HFFc6 (cell line): ENCODE measurements at places on chromosomes 1 and 21.

DNA sequence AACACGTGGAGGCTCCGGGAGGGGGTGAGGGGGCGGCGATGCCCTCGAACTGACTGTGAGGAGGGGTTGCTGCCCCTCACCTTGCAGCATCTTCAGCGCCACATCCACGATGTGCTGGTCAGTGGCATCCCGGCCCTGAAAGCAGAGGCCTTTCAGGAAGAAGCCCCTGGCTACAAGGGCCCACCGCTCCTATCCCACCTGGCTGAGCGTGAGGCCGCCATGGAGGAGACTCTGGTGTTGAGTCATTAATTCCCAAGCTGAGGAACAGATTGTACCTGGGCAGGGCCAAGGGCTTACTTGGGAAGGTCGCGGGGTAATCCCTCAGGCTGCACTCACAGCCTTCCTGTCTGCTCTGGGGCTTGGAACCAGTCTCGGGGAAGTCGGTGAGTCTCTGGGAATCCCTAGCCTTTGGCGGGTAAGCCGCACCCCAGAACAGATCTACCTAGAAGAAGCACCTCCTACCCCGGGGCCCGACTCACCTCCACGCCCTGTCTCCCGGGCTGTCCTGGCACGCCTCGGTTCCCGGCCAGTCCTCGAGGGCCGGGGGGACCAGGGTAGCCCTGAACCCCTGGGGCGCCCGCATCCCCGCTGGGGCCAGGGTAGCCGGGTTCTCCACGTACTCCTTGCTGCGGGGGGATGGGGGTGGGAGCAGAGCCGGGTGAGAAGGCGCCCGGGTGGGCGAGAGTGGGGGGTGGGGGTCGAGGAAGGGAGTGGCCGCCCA is 13.9 kb downstream of the COL9A2 start:
- DNase-seq: no peak

GRCh38 chr1:62327360-62328055 is 8.3 kb upstream of the KANK4 start:
- no peak for DNase-seq

GRCh38 chr1:85850238-85850637 is 142.0 kb upstream of the ZNHIT6 start:
- peak; percentile 92 for DNase-seq

DNA sequence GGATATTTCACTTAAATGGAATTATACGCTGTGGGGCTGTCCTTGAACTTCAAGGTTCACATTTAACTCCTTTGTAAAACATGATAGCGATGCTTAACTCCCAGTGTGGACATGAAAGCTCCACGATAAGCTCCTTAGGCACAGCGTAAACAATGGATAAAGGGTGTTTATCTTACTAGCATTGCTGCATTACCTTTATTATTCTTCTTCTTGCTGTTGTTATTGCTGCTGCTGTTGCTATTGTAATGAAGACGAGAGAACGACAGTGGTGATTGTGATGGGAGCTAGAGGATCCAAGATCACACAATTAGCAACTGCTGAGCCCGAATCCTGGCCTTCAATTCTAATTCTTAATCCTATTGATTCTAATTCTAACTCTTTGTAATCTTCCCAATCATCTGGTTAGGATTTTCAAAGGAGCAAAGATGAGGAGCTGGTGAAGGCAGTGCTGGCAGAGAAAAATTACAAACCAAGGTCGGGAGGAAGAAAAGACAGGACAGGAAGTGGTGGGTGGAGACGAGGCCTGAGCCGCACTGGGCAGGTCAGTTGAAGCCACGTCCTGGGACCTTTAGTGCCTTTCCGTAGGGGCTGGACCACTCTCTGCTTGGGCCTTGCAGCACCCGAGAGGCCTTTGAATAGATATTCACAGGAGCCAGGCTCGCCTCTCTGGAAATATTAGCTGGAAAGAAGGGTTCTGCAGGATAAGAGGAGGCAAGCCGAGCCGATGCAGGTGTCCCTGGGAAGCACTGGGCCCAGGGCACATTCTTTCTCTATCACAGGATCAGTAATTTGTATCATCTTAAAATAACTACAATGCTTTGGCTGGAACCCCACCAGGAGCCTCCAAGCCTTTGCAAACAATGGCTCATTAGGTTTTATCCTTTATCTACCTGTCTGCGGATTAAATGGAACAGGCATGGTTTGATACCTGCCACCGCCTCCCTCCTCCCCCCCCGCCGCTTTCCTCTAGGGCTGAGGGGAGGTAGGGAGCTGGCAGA is 571.6 kb downstream of the AJAP1 start:
- DNase-seq: no peak

GRCh38 chr1:92882819-92883218 is 51.0 kb downstream of the RPL5 start:
- DNase-seq: no peak

DNA sequence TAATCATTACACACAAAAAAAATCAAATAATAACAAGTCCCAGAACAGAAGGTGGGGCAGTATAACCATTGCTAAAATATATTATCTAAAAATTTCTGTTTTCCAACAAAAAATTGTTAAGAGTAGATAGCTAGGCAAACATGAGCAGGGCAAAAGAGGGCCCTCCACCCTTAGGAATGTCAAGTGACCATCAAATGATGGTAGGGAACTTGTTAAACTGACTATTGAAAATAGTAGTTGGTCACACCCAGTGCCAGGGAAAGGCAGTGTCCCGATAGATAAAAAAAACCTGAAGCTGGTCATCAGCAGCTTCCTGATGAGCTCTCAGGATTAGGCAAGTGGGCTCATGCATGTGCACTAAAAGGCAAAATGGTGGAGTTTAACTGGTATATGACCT is 18.4 kb upstream of the COP1 start:
- no peak for DNase-seq

GRCh38 chr21:35273333-35273732 is 224.2 kb upstream of the RUNX1 start:
- no peak for DNase-seq

GRCh38 chr1:85898861-85899260 is 190.6 kb upstream of the ZNHIT6 start:
- no peak for DNase-seq

DNA sequence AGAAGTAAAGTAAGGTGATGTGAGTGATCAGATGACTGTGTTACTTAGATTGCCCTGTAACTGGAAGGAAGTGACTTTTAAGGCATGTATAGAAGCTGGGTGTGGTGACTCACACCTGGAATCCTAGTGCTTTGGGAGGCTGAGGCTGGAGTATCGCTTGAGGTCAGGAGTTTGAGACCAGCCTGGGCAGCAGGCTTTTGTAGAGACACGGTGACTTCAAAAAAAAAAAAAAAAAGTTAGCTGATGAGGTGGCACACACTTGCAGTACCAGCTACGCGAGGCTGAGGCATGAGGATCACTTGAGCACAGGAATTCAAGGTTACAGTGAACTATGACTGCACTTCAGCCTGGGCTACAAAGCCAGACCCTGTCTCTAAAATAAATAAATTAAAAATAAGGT is 2.3 kb upstream of the USP16 start:
- no peak for DNase-seq

DNA sequence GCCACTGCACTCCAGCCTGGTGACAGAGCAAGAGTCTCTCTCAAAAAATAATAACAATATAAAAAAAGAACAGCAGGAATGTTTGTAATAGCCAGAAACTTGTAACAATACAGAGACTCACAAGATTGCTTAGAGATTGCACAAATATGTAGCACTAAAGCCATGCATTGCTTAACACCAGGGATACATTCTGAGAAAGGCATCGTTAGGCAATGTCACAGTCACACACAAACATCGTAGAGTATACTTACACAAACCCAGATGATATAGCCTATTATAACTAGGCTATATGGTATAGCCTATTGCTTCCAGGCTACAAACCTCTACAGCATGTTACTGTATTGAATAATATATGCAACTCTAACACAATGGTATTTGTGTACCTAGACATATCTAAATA is 45.3 kb downstream of the GPATCH2 start:
- DNase-seq: no peak

GRCh38 chr1:15522551-15522950 is 1.5 kb downstream of the CASP9 start:
- DNase-seq: no peak

DNA sequence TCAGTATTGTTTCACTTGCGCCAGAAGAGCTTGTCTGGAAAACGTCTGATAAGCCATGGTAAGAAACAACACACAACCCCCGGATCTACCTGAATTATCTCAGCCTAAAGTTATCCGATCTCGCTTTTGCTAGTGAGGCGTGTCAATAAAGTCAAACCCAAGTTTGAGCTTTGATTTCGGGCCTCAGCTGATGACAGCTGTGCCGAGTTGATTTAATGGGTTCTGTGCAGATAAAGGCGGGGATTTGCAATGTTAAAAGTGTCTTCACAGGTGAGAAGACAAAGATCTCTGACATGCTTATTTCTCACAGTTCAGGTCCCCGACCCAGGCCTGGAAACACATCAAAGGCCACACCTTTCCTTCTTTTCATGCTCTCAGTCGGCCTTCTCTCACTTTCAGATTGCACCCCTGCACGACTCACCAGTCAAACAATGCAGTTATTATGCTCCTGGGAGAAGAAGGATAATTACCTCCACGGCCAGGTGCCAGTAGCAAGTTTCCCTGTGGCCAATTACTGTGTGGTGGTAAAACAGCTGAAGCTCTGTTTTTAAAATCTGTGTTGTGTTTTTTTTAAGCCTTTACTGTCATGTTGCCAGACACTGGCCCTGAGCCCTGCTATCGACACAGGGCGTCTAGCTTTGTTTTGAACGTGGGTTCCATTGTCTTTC is 245.3 kb upstream of the RUNX1 start:
- DNase-seq: no peak

- DNase-seq: no peak
Observed at GRCh38 chr1:211633524-211633846, 41.9 kb downstream of the NEK2 start.

DNA sequence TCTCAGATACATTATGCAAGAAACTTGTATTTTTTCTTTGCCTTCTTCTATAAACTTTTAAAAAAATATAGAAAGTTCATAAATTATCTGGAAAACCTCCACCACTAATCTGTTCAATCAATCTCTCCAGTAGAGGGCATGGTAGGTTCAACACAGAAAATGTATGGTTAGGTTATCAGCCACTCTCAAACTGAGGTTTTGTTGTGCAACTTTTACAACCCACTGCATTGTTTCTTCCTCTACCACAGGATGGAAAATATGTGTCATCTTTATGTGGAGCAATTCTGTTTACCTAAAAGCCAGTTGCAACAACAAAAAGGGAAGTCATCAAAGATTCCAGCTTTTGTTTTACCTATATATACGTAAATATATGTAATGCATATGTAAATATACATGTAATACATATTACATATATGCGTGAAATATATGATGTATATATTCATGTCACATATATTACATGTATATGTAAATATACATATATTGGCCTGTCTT is 3.0 kb upstream of the RGS2 start:
- peak; percentile 96 for DNase-seq

GRCh38 chr1:230379928-230380327 is 46.2 kb downstream of the PGBD5 start:
- no peak for DNase-seq

- no peak for DNase-seq
Observed at GRCh38 chr1:118963138-118963455, 25.0 kb downstream of the TBX15 start.

GRCh38 chr21:45945868-45946210 is 35.7 kb upstream of the COL6A1 start:
- no peak for DNase-seq

GRCh38 chr1:37596182-37596667 is 488 bp upstream of the GNL2 start:
- DNase-seq: no peak

GRCh38 chr21:22280851-22281250 is 1282.6 kb downstream of the NCAM2 start:
- no peak for DNase-seq

DNA sequence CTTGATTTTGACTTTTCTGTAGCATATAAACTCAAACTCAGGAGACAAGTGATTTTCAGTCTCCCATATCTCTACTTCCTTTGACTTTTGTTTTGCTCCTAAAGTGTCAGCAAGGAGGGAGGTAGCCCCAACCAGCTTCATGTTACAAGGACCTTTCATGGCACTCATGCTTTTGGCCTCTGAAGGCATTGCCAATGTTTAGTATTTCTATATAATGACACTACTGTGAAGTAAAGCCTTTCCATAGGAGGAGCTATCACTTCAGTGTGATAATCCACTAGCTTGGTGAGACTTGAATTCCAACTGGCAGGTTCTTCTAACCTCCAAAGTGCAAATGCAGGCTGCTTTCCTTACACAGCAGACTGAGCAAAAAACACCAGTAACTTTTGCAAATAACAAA is 14.4 kb downstream of the COLGALT2 start:
- no peak for DNase-seq

DNA sequence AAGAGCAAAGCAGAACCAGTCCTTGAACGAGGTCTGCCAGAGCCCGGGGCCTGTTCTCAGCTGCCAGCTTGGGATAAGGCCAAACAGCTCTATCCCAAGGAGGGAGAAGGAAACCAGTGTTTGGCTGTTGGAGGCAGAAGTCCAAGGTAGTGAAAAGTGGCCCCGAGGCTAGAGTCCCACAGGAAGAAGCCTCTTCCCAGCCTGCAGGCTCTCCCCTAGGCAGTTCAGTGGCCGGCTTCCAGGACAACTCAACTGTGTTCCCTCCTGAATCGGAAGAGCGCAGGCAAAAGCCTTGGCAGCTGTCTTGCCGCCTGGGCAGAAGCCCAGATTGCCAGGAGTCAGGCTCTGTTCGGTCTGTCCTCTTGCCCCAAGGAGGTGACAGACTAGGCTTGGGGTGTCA is 19.3 kb downstream of the QSOX1 start:
- no peak for DNase-seq

DNA sequence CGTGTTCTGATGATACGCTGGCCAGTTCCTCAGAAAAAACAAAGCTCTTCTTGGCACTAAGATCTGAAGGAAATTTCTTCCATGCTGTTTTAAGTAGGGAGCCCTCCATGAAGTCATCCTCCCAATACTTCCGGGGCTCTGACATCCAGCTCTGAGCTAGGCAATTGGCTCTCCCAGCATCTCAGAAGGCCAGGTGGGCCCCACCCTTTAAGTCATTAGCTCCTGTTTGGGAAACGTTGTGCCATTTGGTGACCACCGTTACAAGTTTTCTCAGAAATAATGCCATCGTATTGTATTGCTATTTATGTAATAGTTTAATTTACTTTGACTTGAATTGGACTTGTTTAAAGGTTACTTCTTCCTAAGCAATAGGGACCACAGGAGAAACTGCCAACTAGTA is 130.3 kb upstream of the EDN2 start:
- no peak for DNase-seq

DNA sequence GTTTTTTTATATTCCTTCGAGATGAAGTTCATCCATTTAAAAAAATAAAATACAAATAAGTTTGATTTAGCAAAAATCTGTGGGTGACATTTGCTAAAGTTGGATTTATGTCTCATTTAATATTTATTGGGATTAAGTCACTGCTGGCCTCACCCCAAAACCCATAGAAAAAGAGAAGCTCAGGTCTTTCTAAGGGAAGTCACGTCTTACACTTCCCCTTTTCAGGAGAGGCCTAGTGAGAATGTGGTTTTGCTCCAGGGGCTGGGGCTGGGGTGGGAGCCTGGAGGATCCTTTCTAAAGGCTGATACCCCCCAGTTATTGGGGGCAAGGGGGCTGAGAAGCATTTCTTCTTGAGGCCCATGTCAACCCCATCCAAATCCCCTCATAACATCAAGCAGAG is 300.3 kb downstream of the DSCAM start:
- DNase-seq: no peak
